Activated naive CD4-positive, alpha-beta T cell treated with Interleukin-2 at 50 U/mL for 16 hours (primary cell): ENCODE measurements at places on chromosomes 4 and X.
A peak's percentile ranks its signal among the peaks of the same experiment; 100 is the strongest.

GRCh38 chr4:145452447-145453162 is 29.0 kb upstream of the SMAD1 start:
- DNase-seq: no peak

DNA sequence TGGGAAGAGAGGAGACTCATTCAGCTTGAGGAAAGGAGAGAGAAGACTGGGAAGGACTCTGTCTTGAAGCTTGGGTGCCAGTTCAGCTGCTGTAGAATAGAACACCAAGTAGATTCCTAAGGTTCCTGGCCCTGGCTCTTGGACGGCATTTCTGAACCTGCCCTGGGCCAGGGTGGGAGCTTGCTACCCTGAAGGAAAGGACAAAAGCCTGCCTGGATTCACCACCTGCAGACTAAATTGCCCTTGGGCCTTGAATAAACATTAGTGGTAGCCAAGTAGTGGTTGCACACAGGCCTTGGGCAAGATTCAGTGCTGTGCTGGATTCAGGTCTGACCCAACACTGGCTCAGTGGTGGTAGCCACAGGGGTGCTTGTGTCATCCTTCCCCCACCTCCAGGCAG is 588.4 kb upstream of the AMOT start:
- no peak for DNase-seq

DNA sequence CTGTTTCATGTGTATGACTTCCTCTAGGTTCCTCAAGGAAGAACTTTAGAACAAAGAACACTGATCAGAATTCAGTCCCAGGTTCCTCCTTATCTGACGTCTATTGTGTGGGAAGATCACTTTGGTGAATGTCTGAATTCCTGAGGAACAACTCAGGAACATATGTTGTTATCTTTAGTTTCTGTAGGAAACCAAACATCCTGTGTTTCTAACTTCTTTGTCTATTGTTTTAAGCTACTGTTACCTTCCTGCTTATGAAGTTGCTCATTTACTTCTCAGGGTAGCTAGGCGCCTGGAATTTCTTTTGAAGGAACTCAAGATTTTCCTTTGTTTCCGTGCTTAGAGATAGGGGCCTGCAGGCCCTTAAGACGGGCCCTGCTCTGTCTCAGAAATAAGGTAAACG is 46.2 kb downstream of the MAGEB5 start:
- no peak for DNase-seq

GRCh38 chr4:3285558-3286334 is 7.1 kb upstream of the RGS12 start:
- DNase-seq: no peak

DNA sequence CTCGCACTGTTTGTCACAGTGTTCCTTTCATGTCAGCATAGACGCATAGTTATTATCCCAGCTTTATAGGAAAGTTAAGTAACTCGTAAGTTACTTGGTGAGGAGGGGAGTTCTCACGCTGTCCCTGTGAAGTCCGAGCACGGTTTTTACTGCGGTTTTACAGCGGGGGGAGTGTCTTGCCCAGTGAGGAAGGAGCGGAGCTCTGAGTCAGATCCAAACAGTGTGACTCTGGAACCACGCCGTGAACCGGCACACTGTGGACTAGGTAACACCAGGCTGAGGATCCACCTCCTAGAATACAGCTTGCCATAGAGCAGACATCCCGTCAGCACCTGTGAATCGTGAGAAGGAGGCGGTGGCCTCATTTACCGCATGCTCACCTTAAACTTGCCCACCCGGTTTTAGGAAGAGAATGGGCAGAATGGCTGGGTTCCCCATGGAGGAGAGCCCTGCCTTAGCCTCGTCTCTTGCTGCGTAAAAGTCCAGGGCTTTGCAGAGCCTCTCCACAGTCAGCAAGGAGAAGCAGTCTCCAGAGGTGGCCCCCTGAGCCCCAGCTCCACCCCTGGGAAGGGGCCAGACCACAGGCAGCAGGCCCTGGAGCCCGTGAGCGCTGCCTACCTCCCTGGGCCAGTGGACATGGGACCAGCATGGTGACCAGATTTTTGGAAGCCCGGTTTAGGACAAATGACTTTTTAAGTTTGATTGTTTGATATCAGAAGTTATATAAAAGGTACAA is 40.2 kb upstream of the HGFAC start:
- no peak for DNase-seq

GRCh38 chr4:98784947-98785706 is 126.7 kb upstream of the TSPAN5 start:
- no peak for DNase-seq

GRCh38 chr4:46386570-46386969 is 3.4 kb downstream of the GABRA2 start:
- DNase-seq: no peak

GRCh38 chr4:20109391-20109790 is 142.3 kb upstream of the SLIT2 start:
- DNase-seq: no peak

- no peak for DNase-seq
Measured at GRCh38 chr4:116478343-116478742, 607.0 kb downstream of the TRAM1L1 start.

DNA sequence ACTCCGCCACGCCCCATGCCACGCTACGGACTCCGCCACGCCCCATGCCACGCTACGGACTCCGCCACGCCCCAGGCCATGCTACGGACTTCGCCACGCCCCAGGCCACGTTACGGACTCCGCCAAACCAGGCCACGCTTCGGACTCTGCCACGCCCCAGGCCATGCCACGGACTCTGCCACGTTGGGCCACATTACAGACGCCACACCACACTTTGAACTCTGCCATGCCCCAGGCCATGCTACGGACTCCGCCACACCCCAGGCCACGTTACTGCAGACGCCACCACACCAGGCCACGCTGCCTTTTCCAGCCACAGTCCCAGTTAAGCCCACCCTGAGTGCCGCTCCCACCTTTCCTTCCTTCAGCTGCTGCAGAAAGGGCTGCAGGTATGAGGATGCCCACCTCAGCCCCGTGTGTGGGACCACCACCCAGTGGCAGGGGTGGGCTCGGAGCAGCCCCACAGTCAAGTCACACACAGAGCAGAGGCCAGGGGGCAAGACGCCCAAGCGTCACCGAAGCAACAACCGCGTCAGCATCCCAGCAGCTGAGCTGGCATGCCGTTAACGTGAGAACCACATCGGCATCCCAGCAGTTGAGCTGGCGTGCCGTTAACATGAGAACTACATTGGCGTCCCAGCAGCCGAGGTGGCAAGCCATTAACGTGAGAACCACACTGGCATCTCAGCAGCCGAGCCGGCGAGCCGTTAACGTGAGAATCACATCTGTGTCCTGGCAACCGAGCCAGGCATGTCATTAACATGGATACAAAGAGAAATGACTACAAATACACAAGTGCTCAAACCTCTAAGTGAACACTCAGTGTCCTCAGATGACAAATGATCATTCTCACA is 26.4 kb downstream of the GAK start:
- DNase-seq: no peak

- DNase-seq: no peak
Measured at GRCh38 chr4:127555106-127555505, 77.7 kb upstream of the INTU start.

DNA sequence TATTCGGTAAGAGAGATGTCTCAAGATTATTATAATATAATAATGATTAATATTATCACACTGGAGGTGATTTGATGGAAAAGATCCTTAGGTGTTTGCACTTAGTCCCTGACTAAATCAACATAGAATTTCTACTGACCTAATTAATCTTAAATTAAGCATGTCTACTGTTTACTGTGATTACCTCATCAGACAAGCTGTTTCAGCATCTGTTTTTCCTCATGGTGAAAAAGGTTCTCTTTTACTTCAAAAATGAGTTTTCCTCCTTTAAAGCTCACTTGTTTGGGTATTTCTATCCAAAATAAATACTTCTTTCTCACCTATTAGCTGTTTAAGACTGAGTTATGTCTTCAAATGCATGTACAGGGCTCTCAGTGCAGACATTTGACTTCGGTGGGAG is 407.8 kb downstream of the NKX6-1 start:
- no peak for DNase-seq

- DNase-seq: no peak
Measured at GRCh38 chrX:96373047-96373355, 311.6 kb upstream of the DIAPH2 start.

GRCh38 chrX:53483416-53483815 is 49.2 kb upstream of the HSD17B10 start:
- no peak for DNase-seq

DNA sequence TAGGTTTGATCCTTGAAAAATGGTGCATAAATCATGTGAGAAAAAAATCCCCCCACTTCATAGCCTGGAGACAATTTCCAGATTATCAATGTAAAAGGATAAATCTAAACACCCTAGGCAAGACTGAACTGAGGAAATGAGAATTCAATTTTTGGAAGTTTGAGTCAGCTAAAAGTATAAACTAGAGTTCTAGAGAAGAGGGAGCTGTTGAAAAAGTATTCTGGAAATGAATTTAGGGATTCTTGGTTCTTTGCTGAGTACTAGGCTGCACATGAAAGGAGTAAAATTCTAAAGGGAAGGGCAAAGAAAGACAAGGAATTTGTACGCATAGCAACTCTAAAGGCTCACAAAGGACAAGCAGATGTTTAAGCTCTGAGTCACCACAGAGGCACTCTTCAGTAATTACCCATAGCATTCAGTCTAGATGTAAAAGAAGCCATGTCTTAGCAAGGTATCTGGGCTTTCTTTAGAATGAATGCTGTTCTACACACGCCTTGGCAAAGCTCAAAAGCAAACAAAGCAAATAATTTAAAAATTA is 896.5 kb downstream of the PDHA2 start:
- no peak for DNase-seq

DNA sequence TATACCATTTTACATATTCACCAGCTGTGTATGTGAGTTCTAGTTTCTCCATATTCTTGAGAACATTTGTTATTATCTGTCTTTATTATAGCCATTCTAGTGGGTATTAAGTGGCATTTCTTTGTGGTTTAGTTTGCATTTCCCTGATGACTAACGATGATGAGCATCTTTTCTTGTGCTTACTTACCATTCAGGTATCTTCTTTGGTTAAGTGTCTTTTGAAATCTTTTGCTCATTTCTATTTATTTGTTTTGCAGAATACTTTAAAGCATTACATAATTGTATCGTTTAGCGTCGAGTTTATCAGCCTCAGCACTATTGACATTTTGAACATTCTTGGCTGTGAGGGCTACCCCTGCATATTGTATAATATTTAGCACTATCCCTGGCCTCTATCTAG is 85.4 kb downstream of the FRMPD4 start:
- no peak for DNase-seq

GRCh38 chrX:53882331-53882730 is 161.9 kb downstream of the PHF8 start:
- DNase-seq: no peak

DNA sequence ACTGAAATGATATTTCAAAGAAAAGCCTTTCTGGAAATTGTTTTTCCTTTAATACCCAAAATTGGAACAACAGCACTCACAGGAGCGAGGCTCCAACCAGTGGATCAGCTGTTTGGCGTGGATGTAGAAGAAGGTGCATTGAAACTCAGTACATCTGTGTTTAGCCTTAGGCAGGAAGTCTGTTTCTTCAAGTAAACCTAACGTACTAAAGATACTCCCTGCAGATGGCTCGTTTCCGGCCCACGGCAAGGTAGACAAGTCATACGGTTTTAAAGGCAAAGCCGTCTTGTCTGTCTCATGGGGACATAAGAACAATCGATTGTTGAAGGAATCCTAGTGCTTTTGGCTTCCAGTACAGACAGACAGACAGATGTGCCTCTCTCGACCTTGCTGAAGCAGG is 50.0 kb upstream of the CLCN4 start:
- DNase-seq: peak; percentile 56

DNA sequence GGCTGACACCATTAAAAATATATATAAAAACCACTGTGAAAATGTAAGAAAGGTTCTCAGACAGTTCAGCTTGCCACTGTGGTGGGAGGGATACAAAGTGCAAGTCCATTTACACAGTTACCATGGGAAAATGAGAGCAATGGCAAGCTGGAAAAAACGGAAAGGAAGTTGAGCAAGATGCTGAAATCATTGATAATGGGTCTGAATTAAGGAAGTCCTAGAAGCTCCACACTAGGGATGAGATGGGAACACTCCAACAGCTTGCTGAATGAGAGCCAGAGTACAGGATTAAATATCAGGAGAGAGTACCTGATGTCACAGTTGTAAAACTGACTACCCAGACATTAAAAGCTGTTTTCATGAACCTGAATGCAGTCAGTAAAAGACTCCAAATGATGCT is 218.6 kb downstream of the PRDM5 start:
- no peak for DNase-seq

- DNase-seq: no peak
Measured at GRCh38 chr4:3210467-3210866, 38.5 kb upstream of the MSANTD1 start.

GRCh38 chrX:12970691-12971202 is 4.2 kb upstream of the TMSB4X start:
- peak; percentile 46 for DNase-seq

DNA sequence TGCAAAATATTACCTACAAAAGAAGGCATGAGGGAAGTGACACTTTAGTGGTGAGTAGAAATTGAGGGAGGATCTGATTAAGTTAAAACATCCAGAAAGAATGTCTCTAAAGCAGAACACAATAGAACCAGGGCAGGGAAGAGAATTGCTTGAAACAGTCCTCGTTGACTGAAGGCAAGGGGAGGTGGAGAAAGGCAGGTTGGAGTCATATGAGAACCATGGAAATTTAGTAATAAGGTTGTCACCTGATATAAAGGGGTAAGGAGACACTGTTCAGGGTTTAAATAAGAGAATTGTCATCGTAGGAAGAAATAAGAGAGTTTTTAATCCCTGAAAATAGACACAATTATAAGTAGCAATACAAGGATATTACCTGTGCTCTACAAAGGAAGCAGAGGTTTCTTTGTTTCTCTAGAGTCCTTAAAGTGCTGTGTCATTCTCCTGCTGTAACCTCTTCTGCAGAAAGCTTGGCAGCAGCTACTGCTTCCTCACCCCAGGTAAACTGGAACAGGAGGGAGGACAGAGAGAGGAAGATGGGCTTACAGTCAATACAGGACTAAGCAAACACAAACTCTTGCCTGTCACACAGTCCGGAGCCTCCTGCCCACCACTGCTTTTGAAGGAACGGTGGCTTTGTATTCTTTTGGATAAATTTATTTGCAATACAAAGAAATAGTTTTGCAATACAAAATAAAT is 258.4 kb downstream of the PPARGC1A start:
- DNase-seq: no peak

- no peak for DNase-seq
Measured at GRCh38 chrX:84339507-84340364, 151.7 kb upstream of the RPS6KA6 start.

DNA sequence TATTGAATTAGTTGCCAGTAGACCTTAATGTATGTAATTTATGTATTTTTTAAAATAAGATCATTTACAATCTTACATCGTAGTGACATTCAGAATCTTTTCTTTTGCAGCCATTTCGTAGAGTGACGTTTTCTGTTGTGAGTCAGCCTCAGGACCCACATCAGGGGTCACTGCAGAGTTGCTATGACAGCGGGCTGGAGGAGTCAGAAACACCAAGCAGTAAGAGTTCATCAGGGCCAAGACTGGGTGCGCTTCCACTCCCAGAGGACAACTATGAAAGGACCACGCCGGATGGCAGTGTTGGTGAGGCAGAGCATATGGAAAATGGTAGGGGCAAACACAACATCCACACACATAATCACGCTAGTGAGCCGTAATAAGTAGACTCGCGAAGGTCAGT is 199.9 kb downstream of the PCDH7 start:
- no peak for DNase-seq
